ENCODE measurements at places on chromosomes 4 and X.

- no peak for DNase-seq
These were observed 379.0 kb downstream of the INPP4B start for GRCh38 chr4:142467088-142467487.

DNA sequence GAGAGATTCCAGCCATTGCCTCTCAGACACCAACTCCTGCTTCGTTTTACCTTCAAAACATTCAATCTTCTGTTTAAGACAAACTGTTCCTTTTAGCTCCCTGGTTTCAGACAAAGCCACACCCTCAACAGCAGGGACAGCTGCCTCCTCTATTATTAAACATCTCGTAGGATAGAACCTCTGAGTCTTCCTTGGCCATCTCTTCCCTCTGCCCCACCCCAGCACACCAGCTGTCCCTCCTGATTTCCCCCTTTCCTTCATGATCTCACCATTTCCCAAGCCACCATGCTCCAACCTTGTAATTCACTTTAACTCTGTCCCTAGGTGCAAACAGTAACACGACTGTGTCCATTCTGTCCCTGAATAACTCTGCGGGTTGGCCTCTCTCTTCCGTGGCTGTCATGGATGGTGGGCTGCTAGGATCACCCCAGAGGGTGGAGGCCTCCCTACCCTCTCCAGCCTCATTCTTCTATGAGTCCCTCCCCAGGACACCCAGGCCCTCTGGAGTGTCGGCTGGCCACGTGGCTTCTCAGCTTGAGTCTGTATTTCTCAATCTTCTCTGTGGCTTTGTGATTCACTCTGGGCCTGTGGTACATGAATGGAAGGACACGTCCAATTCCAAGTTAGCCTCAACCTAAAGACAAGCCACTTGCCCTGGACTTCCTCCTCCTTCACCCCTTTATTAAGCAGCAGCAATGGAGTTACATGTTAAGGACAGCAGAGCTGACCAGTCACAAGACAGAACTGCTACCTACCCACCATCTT lies 349.9 kb downstream of the FBXW7 start:
- no peak for DNase-seq

DNA sequence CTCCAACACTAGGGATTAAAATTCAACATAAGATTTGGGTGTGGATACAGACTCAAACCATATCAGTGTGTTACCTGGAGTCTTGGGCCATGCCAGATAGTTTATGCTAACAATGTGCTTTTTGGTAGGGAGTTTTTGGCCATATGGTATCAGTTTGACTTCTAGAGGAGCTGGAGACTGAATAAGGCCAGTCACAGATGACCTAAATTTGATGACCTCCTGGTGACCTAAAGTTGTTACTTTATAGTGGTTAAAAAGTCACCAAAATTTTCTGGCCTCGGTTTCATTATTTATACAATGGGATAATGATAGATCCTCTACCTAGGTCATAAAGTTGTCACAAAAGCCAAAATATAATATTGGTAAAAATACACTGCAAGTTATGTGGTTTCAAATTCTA lies 877.1 kb downstream of the RAPGEF2 start:
- no peak for DNase-seq

GRCh38 chr4:75340561-75340960 lies 173.6 kb downstream of the RCHY1 start:
- DNase-seq, result no peak

DNA sequence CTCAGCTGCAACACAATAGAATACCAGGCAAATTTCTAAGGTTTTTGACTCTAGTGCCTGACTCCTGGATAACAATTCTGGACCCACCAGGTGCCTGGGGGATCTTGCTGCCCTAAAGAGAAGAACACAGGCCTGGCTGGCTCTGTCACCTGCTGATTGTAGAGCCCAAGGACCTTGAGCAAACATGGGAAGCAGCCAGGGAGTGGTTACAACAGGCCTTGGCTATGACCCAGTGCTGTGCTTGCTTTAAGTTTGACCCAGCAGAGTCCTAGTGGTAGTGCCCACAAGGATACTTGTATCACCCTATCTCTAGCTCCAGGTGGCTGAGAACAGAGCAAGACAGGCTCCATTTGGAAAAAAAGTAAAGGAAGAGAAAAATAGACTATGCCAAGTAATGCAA lies 176.8 kb upstream of the DCAF12L2 start:
- no peak for DNase-seq

DNA sequence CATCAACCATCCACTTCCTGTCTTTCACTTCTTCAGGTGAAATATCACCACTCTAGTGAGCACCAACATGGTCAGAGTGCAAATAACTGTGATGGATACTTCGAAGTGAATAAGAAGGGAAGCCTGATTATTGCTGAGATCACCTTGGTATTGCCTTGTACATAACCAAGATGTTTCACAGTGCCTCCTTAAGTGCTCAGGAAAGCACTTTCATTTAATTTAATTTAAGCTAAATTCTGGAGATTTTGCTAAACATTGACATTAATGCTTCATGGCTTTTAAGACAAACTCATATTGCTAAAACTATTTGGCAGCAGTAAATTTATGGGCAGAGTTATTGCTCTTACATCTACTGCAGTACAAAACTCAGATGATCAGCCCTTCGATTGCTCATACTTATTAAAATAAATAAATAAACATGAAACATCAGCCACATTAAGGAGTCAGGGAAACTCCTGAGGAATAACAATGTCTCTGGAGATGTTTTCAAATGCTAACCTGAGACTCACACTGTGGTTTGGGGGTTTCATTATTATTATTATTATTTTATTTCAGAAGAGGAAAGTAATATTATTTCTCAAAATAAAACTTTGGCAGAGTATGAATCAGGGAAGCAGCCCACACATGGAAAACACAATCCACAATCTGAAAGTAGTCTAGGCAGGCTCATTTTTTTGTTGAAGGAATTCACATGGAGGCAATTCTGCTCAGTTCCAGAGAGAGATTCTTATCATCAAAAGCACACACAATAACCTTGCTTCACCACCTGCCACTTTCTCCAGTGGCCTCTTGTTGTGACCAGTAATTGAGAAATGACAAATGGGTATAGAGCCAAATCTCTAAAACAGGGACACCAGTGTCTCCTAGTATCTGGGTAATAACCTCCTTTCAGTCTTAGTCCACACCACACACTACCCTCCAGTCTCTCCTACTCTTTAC lies 344.2 kb downstream of the MAPK10 start:
- no peak for DNase-seq

- no peak for DNase-seq
These were observed 205.3 kb downstream of the NAP1L3 start for GRCh38 chrX:93468075-93468474.

DNA sequence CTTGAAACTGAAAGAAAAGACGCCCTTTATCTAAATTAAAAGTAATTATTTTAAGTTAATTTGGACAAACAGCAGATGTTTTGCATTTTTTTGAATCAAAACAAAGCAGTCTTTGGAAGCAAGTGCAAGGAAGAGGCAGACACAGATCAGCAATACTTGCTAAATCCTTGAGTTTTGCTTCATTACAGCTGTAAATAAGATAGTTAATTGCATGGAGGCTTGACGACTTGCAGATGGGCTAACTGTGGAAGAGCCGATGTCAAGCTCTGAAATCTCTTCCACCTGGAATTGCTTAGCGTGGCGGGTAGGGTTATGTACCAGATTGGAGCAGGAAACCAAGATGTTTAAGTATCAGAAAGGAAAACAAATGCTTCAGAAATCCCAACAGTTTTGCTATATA lies 148.8 kb downstream of the POLA1 start:
- DNase-seq, result no peak

GRCh38 chr4:77117721-77118120 lies 39.3 kb upstream of the CCNG2 start:
- no peak for DNase-seq

DNA sequence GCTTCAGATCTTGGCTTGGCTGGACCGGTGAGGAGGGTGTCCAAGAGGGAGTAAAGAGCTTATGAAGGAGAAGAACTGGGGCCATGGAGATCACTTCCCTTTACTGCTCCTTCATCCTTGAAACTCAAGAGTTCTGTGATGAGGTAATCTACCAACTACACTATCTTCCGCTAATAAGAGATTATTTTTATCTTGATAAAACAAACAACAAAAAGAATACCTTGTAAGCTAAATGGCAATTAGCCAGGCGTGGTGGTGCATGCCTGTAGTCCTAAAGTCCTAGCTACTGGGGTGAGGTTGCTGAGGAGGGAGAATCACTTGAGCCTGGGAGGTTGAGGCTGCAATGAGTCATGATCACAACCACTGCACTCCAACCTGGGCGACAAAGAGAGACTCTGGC lies 47.4 kb downstream of the HAUS3 start:
- no peak for DNase-seq

DNA sequence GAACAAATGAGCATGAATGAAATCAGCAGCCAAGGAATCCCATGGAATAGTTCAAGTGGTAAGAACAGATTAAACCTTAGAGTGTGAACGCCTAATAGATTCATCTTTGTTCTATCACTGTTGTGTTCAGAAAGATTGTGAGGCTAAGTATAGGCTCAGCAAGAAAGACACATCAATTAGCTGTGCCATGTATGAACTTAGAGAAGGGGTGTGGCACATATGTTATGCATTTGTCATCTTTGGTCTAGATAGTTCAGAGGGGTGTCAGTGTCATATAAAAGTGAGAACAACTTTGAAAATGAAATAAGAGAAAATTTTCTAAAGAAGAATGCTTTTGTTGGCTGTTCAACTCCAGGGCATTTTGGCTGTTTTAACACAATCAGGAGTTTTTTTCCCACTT lies 9.4 kb downstream of the DAPP1 start:
- no peak for DNase-seq

GRCh38 chr4:37715889-37716402 lies 29.8 kb upstream of the RELL1 start:
- no peak for DNase-seq

GRCh38 chrX:136620780-136621179 lies 27.2 kb upstream of the CD40LG start:
- DNase-seq, result no peak

DNA sequence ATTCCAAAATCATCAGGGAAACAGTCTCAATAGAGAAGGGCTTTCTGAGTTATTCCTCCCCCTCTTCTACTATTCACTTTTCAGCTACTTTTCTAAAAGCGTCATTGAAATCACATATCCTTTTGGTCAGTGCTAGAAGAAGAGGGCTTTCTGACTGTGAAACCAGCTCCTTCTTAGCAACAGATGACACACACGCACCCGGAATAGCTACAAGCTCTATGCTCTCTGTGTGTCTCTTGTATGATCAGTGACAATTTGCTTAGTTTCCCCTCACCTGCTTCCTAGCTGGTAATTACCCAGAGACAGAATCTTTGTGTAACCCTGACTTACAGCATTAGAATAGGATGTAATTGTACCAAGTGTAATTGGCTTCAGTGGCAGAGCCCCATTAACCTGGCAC lies 268.1 kb upstream of the SLITRK2 start:
- no peak for DNase-seq

DNA sequence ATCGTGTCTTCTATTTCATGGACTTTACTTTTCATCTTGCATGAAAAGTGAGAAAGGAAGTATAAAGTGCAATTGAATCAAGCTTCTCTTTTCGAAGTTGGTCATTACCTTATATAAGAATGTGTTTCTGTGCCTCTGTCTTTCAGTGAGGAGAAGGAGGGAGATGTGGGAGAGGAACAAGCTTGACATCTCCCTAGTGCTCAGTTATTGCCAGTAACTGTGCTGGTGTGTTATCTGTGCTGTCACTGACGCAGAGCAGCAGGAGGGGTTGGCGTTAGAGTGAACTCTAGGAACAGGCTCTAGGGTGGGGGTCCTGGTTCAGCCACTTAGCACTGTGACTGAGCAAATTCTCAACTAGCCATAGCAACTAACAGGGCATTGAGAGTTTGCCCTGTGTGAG lies 34.0 kb upstream of the TBC1D9 start:
- DNase-seq, result no peak

- no peak for DNase-seq
These were observed 1.2 kb downstream of the TADA2B start for GRCh38 chr4:7044137-7044930.

DNA sequence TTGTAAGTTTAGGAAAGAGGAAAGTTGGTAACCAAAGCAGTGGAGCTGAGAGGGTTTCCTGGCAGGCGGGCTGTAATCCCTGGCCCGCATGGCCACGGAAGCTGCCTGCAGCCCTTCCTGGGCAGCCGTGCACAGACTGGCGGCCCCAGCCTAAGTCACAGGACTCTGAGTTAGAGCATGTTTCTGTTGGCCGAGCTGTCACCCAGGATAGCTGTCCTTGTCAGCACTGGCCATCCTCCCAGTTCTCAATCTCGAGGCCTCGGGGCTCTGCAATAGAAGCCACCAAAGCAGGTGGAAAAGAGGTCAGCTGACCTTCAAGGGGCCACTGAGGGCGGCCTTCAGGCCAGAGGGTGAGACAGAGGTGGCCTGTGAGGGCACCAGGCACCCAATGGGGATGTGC lies 20.5 kb downstream of the PNMA6E start:
- DNase-seq, result no peak

- no peak for DNase-seq
These were observed 204.7 kb downstream of the TLL1 start for GRCh38 chr4:166077782-166078181.

- DNase-seq, result no peak
These were observed 119.7 kb upstream of the RBPJ start for GRCh38 chr4:26201120-26201519.

- DNase-seq, result no peak
These were observed 54.6 kb upstream of the GPR78 start for GRCh38 chr4:8525383-8526120.

GRCh38 chr4:81786766-81787165 lies 315.1 kb upstream of the RASGEF1B start:
- no peak for DNase-seq

- no peak for DNase-seq
These were observed 29.3 kb downstream of the SMIM20 start for GRCh38 chr4:25943312-25943711.

GRCh38 chrX:19512961-19513360 lies 2.3 kb downstream of the MAP3K15 start:
- DNase-seq, result no peak

DNA sequence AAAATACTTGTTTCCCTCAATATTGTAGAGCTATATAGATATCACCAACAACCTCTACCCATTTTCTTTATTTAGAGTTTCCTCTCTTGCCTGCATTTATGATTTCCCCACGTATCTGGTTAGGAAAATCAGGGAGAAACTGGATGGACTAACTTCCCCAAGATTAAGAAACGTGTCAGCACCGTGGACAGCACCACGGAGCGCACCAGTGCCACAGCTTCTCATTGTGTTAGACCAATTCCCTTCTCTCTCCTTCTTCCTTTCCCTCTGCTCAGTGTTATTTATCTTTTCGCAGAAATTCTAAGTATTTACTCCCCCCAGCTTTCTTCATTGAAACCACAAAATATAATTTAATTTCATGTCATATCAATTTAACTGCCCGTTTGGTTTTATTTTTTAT lies 568.6 kb upstream of the BOD1L1 start:
- DNase-seq, result no peak

GRCh38 chrX:11449613-11450012 lies 156.4 kb downstream of the AMELX start:
- no peak for DNase-seq

GRCh38 chr4:119735165-119735651 lies 106.6 kb upstream of the PDE5A start:
- no peak for DNase-seq

DNA sequence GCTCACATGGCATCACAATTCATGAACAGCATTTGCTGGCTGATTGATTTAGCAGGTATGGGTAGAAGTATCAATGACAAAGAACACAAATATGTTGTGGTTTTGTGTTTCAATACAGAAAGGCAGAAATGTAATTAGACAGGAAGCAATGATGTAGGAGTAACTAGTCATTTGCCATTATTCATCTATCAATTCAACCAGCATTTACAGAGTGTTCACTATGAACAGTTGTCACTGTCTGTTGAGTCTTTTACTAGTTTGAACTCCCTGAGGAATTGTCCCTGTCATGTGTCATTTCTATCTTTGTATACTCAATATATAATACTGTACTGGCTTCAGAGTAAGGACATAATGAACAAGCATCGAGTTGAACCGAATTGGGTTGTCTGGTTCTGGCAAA lies 51.5 kb upstream of the ARHGAP24 start:
- no peak for DNase-seq
